Retinal pigment epithelial cell (primary cell): ENCODE measurements at places on chromosomes 5 and 9.

GRCh38 chr5:6667648-6668047 lies 34.4 kb downstream of the SRD5A1 start:
- DNase-seq: no peak

- no peak for DNase-seq
Observed at GRCh38 chr9:38171926-38172325, 102.9 kb upstream of the SHB start.

- DNase-seq: no peak
Observed at GRCh38 chr5:76223696-76224095, 140.5 kb downstream of the SV2C start.

GRCh38 chr5:149724130-149724840 lies 5.8 kb upstream of the PPARGC1B start:
- DNase-seq: no peak

GRCh38 chr9:138099803-138100598 lies 222.4 kb downstream of the CACNA1B start:
- no peak for DNase-seq
